ENCODE measurements at places on chromosomes 5 and 9.

DNA sequence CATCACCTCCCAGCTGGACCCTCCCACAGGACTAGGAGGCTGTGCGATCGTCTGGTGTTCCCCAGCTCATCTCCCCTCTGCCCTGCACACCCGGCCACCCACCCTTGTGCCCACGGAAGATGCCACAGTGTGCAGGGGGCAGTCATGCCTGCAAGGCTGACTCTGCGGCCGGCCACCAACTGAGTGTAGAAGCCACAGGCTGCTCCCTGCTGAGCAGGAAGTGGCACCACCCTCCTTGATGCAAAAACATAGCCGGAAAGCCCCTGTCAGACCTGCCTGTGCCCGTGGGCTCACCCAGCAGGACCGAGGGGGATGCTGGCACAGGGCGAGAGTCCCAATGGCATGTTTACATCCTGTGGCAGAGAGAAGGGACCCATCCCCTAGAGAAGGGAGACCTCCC lies 40.3 kb upstream of the SLC12A7 start:
- DNase-seq = no peak

DNA sequence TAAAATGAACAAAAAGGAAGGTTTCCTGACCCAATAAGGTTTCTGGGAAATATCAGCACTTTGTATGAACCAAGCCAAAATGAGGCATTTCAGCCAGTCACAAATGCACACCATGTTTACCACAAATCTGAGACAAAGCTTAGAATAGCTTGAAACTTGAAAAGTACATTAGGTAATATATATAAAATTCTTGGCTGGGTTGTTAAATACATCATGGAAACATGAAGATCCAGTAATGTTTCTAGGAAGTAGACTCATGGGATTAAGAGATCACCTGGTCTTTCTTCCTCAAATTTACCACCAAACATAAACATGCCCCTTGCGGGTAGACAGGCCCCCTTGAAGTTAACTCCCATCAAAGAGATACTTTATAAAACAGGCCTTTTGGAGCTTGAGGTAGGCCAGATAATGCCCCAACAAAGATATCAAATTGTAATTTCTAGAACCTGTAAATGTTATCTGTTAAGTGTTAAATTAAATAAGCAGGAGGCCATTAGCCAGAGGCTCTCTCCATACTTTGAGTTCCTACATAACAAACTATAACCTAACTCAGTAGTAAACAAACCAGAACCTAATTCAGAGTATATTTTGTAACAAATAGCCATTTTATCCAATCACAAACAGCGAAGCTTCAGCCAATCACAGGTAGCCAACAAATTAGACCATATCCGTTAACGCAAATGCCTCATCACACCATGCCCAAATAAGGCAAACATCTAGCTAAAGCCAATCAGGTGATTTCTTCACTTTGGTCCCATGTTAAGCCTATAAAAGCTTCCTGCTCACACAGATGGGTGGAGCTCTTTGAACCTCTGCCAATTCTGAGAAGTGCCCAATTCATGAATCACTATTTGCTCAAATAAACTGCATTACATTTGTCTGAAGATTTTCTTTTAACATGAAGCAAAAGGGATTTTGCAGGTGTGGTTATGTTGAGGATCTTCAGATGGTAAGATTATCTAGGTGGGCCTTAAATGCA lies 127.9 kb upstream of the TARS1 start:
- no peak for DNase-seq

DNA sequence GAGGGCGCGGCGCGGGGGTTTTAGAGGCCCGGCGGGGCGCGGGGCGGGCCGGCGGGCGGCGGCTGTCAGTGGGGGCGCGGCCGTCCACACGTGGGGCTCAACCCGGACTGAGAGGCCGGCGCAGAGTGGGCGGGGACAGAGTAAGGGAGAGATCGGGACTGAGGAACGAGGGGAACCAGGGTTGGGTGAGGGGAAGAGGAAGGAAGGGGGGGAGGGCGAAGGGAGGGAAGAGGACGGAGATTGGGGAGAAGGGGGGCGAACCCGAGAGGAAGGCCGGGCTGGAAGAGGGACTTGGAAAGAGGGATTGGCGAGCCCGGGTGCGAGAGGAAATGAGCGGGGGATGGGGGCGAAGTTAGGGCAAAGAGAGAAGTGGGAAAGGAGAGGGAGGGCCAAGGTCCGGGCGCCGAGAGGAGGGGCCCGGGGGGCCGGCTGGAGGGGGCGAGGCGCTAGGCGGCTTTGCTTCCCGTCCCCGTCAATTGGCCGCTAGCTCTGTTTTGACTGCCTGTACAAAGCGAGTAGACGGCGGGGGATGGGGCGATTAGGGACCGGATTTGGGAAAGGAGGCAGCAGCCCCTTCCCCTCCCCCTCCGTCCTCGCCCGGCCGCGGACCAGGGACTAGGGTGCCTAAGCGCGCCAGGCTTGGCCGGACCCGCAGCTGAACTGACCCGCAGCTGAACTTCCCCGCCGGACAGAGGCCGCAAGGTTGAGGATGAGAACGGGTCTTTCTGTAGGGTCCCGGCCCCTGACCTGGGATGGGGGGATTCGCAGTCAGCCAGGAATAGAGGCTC lies 399 bp upstream of the FBN2 start:
- DNase-seq = no peak

GRCh38 chr9:134591082-134591571 lies 50.5 kb upstream of the COL5A1 start:
- DNase-seq = no peak

GRCh38 chr5:145996135-145996534 lies 59.8 kb downstream of the SH3RF2 start:
- DNase-seq = no peak

DNA sequence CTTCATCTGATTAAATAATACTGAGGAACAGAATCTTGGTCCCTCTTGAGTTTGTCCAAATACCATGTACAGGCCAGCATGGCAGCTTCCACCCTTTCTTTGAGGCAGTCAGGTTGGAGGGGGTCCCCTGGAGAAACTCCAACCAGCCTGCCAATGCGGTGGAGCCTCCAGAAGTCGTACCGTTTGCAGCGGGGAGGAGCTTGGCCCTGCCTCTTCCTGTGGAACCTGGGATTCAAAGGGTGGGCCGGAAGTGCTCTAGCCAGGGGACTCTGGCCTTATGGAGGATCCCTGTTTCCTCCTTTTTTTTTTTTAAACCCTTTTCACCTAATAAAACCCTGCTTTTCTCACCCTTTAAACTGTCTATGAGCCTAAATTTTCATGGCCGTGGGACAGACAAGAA lies 216.3 kb upstream of the ZNF608 start:
- no peak for DNase-seq

- DNase-seq = peak; percentile 3
Observed at GRCh38 chr9:117704024-117704575, at the start of gene TLR4. TSS of gene TLR4 (plus strand) at chr9:117704403. CDS start at chr9:117704473, 70 bp downstream.

GRCh38 chr9:18939943-18940342 lies 93.1 kb downstream of the SAXO1 start:
- no peak for DNase-seq

- DNase-seq = no peak
Observed at GRCh38 chr9:101139082-101139481, 110.6 kb downstream of the PLPPR1 start.

DNA sequence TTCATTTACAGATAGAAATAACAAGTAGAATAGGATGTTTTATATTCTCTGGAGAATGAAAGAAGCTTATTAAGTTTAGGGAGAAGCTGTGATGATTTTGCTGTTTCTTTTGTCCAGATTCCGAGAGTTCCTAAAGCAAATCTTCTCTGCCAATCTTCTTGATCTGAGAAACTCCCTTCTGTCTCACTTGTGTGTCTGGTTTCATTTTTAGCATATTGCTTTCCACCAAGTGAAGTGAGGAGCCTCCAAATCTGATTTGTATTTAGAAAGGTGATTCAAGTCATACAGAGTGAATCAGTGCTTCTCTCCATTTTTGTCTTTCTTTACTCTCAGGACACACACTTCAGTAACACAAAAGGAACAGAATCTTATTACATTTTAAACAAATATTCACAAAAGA lies 48.4 kb downstream of the STX17 start:
- no peak for DNase-seq

- DNase-seq = no peak
Observed at GRCh38 chr9:106486685-106487084, 376.3 kb upstream of the ZNF462 start.

DNA sequence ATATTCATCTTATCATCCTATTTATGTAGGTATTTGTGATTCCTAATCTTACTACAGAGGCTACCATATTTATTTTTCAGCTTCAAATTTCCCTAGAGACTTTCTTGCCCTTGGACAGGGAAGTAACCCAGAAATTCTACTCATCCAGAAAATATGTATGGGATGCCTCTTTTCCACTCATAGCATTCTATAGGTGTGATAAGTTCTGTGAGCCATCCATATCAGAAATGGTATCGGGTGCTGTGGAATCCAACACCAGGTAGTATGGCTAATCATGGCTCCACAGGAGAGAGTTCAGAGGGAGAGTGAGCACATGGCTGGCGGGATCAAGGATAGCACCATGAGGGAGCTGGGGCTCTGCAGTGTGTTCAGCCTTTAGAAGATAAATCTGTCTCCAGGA lies 349.3 kb upstream of the ACTBL2 start:
- no peak for DNase-seq

- no peak for DNase-seq
Observed at GRCh38 chr9:117392992-117393391, 21.9 kb downstream of the ASTN2 start.

GRCh38 chr9:11275158-11275695 lies 662.4 kb upstream of the PTPRD start:
- DNase-seq = no peak

DNA sequence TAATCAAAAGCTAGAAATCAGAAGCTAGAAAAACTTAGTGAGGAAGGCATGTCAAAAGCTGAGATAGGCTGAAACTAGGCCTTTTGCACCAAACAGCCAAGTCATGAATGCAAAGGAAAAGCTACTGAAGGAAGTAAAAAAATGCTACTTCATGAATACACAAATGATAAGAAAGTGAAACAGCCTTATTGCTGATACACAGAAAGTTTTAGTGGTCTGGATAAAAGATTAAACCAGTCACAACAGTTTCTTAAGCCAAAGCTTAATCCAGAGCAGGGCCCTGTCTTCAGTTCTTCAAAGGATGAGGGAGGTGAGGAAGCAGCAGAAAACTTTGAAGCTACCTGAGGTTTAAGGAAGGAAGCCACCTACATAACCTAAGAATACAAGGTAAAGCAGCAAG lies 102.5 kb upstream of the SH3GL2 start:
- DNase-seq = no peak

DNA sequence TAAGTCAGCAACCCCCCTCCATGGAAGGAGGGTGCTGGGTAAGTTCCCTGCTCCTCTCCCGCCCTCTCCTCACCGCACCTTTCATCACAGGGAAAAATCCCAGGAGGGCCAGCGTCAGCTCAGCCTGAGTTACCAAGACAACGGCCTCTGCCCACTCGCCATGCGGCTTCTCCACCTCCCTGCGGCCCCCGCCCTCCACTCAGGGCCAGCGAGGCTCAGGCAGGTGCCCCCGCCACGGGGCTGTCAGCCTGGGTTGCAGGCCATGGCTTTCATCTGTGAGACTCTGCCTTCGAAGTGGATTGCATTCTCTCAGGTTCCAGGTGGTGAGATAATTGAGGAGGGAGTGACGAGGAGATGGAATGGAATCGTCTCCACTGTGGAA lies 27.2 kb upstream of the LAMC3 start:
- DNase-seq = no peak

- DNase-seq = no peak
Observed at GRCh38 chr5:176152191-176152929, 85.9 kb upstream of the SIMC1 start.
